ENCODE measurements at places on chromosomes 12 and 14.

- DNase-seq = no peak
These were observed 16.2 kb downstream of the CDKL1 start for GRCh38 chr14:50380455-50380854.

DNA sequence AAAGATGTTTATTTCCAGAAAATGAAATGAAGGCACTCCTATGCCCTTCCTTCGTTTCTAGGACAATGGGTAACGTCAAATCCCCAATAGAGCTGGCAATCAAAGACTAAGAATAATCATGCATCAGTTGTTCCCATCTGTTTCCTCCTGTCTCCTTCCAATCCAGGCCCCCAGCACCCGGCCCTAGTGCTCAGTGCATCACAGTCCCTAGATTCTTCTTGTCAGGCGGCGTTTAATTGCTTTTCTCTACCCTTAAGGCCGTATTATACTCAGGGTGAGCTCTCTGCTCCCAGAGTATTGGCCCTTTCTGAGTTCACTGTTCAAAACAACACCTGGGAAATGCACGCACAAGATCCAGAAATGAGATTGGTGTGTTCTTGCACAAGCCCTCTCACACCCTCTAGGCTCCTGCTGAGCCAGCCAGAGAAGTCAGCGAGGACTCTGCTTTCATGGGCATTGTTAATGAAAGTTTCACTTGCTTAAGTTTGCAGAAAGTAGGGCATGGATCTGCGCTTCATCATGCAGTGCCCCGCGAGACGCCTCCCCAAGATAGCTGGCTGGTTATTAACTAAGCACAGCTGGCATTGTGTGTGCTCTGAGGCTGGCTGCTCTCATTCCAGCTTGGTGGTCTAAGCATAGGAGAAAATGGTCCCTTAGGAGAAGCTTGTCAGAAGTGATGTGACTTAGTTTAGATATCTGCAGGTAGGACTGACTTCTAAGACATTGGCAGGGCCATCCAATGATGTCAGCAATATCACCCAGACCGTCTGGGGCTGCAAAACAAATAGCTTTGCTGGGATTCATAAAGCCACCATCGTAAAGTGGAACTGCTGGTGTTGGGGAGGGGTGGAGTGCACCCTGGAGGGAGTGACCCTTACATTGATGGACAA is 28.7 kb downstream of the CRACR2A start:
- DNase-seq = no peak

GRCh38 chr12:107584563-107584962 is 101.0 kb upstream of the PWP1 start:
- DNase-seq = no peak

DNA sequence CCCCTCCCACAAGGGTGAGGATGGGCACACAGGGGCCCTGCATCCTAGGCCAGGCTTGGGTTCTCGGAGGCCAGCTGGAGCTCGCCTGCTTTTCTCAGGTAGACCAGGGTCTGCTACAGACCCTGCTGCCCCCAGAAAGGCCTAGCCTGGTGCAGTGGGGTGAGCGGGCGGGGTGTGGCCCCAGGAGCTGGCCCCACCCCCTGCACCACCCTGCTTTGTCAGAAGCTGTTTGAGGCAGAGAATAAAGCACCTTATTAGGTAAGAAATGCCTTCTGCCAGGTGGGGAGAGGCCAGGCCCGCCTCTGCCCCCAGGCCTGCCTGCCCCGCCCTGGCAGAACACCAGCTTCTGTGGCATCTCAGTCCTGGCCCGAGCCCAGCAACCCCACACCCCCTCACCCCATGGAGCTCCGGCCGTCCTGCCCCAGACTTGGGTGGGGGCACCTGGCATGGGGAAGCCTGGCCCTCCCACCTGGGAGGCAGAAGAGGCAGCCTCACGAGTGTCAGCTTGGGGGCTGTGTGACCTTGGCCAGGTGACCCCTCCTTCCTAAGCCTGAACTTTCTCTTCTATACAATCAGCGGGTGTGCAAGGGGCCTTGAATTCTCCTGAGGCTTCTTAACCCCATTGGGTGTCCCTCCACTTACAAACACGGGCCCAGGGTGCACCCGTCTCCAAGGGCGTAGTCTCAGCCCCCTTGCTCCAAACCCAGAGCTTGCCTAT is 43.2 kb downstream of the KRT80 start:
- no peak for DNase-seq

GRCh38 chr12:68224613-68225285 is 861 bp downstream of the IL26 start:
- no peak for DNase-seq

DNA sequence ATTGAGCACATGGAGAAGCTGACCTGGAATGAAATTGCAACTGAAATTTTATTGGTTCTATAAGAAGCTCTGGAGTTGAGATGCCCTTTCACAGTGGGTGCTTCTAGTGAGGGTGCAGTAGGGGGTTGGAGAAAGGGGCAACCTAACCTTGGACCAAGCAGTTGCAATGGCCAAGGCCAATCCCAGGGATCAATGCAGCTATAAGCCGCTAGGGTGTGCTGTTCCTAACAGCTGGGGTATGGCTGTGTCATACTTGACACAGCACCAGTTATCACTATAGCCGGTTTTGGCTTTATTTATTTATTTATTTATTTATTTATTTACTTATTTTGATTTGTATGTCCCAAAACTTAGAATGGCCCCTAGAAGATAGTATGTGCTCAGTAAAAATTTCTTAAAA is 505.9 kb downstream of the FLRT2 start:
- DNase-seq = no peak

DNA sequence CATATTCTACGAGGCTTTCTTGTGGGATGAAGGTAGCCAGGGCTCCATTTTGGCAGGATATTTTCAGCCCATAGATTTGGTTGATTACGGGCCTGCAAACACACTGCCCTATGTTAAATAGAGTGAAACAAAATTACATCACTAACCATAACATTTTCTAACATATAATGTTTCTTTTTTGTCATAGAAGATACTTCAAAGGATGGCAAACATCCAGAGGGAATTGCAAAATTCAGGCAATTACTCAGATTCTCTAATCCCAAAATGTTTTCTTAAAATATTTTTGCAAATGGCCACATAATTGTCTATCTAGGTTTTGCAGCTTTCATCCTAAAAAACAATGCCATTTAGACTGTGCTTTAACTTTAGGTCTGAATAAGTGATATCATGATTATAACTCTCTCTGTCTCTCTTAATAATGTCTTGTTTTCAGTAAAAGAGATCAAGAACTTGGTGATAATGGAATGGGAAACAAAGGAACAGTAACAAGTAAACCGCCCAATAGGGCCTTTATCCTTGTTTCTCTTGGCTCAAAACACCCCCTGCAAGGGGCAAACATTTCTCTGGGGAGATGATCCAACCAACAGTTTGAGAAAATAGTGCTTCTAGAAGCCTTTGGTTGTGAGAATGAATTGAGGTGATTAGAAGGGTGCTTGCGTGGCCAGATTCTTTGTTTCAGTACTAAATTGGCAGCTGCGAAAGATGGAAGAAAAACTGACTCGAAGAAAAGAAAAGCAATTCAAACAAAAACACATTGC is 54.4 kb upstream of the BTG1 start:
- no peak for DNase-seq
